Natural killer cell treated with Interleukin-12 subunit alpha and Interleukin-12 subunit beta and Interleukin-15 and Interleukin-18, amount 100 ng/mL, for 72 hours (primary cell): ENCODE measurements at places on chromosomes 1 and 21.

- H3K4me1 ChIP-seq = no peaks in the 10 kb centered on the region
- H3K4me3 ChIP-seq = no peak overlapping the region
- H3K27ac ChIP-seq = no peak overlapping the region
- no peaks in the 10 kb centered on the region for H3K36me3 ChIP-seq
- H3K27me3 ChIP-seq = peaks cover 2% of the 10 kb centered on the region
Measured at GRCh38 chr1:171109966-171110365, 19.3 kb downstream of the FMO3 start.

DNA sequence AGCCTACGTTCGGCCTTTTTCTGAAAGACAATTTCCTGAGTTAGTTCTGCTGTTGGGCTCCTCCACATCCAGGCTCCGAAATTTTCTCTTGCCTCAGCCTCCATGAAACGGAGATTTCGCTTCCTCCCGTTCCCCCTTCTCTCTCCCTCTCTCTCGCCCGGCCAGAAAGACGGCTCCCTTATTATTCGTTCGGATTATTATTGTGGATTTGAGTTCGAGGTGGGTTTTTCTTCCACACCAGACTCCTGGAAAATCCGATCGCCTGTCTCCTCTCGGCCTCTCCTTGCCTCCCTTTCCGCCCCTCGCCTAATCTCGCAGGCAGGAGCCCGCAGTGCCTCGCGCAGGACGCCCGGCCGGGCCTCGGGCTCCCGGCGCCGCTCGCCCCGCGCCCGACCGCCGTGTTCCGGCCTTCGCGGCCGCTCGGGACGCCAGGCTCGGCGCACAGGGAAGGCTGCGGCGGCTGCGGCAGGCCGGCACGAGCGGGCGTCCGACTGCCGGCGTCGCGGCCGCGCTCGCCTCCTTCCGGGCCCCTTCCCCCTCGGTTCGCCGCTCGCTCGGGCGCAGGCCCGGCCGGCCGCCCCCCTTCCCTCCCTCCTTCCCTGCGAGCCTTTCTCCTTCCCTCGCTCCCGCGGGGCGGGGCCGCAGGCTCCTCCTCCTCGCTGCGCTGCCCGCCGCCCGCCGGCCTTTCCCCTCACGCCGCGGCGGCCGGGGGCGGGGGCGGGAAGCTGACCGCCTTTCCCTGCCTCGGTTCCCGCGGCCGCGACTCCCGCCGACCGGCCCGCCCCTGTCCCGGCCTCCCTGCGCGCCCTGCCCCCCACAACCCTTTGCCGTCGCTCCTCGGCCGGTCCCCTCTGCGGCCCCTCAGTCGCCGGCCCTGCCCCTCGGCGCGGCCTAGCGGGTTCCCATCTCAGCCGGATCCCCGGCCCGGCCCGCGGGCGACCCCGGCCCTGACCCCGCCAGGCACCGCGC lies at the start of gene ARHGEF11:
Gene ARHGEF11, minus strand, starts transcription at position 493 of the 969 bp plus-strand sequence. CDS start 1,412 bp downstream, outside the sequence.
- peak within 1 kb of the TSS; percentile 38 for H3K27ac ChIP-seq
- H3K27me3 ChIP-seq = peaks cover 82% of the 10 kb centered on the region
- peaks cover 6% of the 10 kb centered on the region for H3K36me3 ChIP-seq
- peak; percentile 83 for DNase-seq
- peaks cover 13% of the 10 kb centered on the region for H3K4me1 ChIP-seq
- H3K4me3 ChIP-seq = peak within 1 kb of the TSS; percentile 95

- H3K27ac ChIP-seq = no peak overlapping the region
- DNase-seq = no peak
- no peaks in the 10 kb centered on the region for H3K4me1 ChIP-seq
- no peak overlapping the region for H3K4me3 ChIP-seq
- peaks cover 65% of the 10 kb centered on the region for H3K27me3 ChIP-seq
Measured at GRCh38 chr1:33577663-33578062, 105.2 kb downstream of the ZSCAN20 start.

GRCh38 chr1:211343607-211344006 lies 17.0 kb downstream of the TRAF5 start:
- H3K27ac ChIP-seq = peak overlapping the region; percentile 24
- H3K4me1 ChIP-seq = peaks cover 54% of the 10 kb centered on the region
- H3K27me3 ChIP-seq = no peaks in the 10 kb centered on the region
- no peak for DNase-seq
- H3K4me3 ChIP-seq = no peak overlapping the region
- no peaks in the 10 kb centered on the region for H3K36me3 ChIP-seq

DNA sequence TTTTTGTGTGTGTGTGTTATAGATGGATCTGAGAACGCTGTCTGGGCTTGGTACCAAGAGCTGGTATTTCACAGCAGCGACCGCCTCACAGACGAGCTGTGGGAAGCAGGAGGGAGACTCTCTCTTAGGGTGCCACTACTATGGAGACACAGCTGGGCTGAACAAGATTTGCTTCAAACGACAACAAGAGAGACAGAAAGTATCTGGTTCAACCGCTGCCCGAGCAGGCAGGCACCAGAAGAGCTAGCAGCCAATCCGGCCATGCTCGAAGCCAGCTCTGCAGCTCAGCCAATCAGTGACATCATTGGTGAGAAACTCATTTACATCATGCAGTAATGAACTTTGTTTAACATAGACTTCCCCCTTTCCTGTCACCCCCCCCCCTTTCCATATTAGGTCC lies 341.3 kb downstream of the USP25 start:
- H3K27ac ChIP-seq = no peak overlapping the region
- no peaks in the 10 kb centered on the region for H3K27me3 ChIP-seq
- no peak overlapping the region for H3K4me3 ChIP-seq
- DNase-seq = no peak
- H3K4me1 ChIP-seq = no peaks in the 10 kb centered on the region

DNA sequence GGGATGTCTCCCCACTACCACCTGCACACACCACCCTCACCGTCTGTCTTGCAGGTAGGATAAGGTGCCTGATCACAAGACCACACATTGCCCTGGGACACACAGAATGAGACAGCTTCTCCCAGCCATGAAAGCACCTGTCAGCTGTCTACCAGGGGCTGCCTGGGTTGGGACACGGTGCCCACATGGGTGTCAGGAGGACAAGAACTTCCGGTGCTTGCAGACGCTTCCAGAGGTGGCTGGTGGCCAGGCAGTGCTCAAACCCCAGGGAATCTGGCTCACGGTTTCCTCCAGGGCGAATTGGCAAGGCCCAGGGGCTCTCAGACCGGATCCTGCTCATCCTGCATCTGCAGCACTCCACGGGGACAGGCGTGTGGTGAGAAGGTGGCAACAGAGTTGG lies 182.6 kb upstream of the ARHGEF16 start:
- no peak overlapping the region for H3K27ac ChIP-seq
- no peaks in the 10 kb centered on the region for H3K27me3 ChIP-seq
- H3K36me3 ChIP-seq = no peaks in the 10 kb centered on the region
- no peak for DNase-seq

- no peaks in the 10 kb centered on the region for H3K4me1 ChIP-seq
- H3K27ac ChIP-seq = no peak overlapping the region
- H3K4me3 ChIP-seq = no peak overlapping the region
- H3K27me3 ChIP-seq = peaks cover 17% of the 10 kb centered on the region
- DNase-seq = no peak
- no peaks in the 10 kb centered on the region for H3K36me3 ChIP-seq
Measured at GRCh38 chr1:180525715-180526039, 23.3 kb upstream of the ACBD6 start.

GRCh38 chr1:151455966-151456365 lies 3.3 kb downstream of the POGZ start:
- no peak overlapping the region for H3K4me3 ChIP-seq
- peaks cover 6% of the 10 kb centered on the region for H3K36me3 ChIP-seq
- no peak overlapping the region for H3K27ac ChIP-seq
- DNase-seq = no peak
- H3K27me3 ChIP-seq = no peaks in the 10 kb centered on the region

GRCh38 chr1:99177465-99177864 lies 86.8 kb upstream of the PLPPR4 start:
- H3K4me1 ChIP-seq = no peaks in the 10 kb centered on the region
- DNase-seq = no peak
- no peak overlapping the region for H3K27ac ChIP-seq
- no peaks in the 10 kb centered on the region for H3K27me3 ChIP-seq
- no peak overlapping the region for H3K4me3 ChIP-seq

DNA sequence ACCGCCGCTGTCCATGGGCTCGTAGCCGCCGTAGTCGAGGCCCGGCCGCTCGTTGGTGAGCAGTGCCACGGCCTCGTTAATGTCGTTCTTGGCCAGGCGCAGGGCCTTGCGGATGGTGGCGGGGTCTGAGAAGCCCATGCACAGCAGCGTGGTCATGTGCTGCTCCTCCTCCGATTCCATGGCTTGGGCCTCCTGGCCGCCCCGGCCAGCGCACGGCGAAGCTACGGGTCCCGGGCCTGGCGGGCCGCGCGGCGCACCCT lies 300 bp downstream of the USP24 start:
- peaks cover 7% of the 10 kb centered on the region for H3K36me3 ChIP-seq
- H3K27ac ChIP-seq = peak overlapping the region; percentile 93

DNA sequence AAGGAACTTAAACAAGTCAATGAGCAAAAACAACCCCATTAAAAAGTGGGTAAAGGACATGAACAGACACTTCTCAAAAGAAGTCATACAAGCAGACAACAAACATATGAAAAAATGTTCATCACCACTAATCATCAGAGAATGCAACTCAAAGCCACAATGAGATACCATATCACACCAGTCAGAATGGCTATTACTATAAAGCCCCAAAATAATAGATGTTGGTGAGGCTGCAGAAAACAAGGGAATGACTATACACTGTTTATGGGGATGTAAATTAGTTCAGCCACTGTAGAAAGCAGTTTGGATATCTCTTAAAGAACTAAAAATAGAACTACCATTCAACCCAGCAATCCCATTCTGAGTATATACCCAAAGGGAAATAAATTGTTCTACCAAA lies 51.2 kb downstream of the MRPL39 start:
- peaks cover 11% of the 10 kb centered on the region for H3K36me3 ChIP-seq
- peaks cover 57% of the 10 kb centered on the region for H3K4me1 ChIP-seq
- peak overlapping the region; percentile 52 for H3K4me3 ChIP-seq
- no peak for DNase-seq
- no peak overlapping the region for H3K27ac ChIP-seq

GRCh38 chr1:25006770-25007169 lies 76.7 kb upstream of the RUNX3 start:
- no peak overlapping the region for H3K4me3 ChIP-seq
- no peak for DNase-seq
- peak overlapping the region; percentile 80 for H3K27ac ChIP-seq
- peaks cover 56% of the 10 kb centered on the region for H3K4me1 ChIP-seq
- H3K27me3 ChIP-seq = no peaks in the 10 kb centered on the region
- no peaks in the 10 kb centered on the region for H3K36me3 ChIP-seq
